Stimulated activated CD8-positive, alpha-beta memory T cell treated with anti-CD3 and anti-CD28 coated beads, Interleukin-4, amount 100 ng/mL, for 1 hour (primary cell): ENCODE measurements at places on chromosomes 11 and 22.
A peak's percentile ranks its signal among the peaks of the same experiment; 100 is the strongest.

GRCh38 chr11:106088896-106089295 lies 11.4 kb downstream of the AASDHPPT start:
- DNase-seq: no peak

- no peak for DNase-seq
These were observed 714.7 kb upstream of the TENM4 start for GRCh38 chr11:80155412-80156017.

- DNase-seq: no peak
These were observed 610.0 kb upstream of the CADM1 start for GRCh38 chr11:116114198-116114651.

GRCh38 chr11:45929486-45930030 lies 7.1 kb downstream of the LARGE2 start:
- DNase-seq: no peak

DNA sequence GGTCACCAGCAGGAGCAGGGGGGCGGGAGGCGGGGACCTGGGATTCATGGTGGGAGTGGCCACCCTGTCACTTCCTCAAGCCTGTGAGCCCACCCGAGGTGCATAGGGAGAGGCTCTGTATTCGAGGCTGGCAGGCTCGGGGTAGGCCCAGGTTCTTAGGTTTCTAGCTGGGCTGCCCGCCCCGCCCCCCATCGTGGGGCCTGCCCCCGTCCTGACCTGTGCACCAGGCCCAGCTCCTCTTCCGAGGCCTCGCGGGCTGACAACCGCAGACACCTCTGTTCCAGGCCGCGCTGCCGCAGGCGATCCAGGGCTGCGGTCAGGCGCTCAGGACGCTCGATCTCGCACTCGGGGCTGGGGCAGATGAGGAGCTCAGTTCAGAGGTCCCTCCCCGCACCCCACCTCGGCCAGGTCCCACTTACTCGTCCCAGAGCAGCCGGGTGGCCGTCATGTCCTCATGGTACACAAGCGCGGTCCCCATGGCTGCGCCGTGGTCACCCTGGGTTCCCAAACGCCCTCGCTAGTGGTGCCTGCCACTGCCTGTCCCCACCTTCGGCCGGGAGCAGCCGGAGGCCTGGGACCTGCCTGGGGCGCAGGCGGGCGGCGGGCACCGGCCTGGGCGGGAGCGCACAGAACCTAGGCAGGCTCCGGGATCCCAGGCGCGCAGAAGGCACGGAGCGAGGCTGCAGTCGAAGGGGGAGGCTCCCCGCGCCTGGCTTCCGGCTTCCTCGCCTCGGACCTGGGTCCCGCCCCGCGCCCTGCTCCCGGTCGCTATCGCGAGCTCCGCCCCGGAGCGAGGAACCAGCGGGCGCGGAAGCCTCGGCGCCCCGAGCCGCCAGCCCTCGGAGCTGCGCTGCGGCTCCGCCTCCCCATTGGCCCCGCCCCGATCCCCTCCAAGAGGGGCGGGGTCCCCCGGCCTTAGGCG lies at the start of gene HDAC10:
Gene HDAC10 (minus strand): TSS at position 711 of the 922 bp plus-strand sequence. CDS start 233 bp downstream, at position 478.
- DNase-seq: peak; percentile 41

GRCh38 chr22:46084943-46085827 lies 65.1 kb upstream of the PPARA start:
- no peak for DNase-seq

DNA sequence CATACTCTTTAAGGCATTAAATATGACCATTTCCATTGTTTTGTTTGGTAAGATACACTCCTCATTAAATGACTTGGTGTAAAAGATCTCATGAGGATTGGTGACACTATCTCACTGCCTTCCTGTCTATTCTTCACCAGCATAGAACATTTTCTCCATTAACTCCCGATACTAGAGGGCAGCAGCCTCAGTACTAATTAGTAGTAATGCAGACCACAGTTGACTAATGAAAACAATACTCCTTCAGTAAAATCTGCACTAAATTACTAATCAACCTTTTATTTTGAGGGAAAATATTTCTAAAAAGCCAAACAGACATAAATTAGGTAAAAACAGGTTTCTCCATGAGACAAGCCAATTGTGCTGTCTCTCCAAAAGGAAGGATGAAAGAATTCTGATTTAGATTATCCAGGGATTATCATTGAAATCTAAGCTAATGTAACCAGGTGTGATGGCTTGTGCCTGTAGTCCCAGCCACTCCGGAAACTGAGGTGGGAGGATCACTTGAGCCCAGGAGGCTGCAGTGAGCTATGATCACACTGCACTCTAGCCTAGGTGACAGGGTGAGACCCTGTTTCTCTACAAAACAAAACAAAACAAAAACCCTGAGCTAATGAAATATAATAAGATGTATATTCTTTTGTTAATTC lies 9.4 kb downstream of the PGM2L1 start:
- peak; percentile 55 for DNase-seq

DNA sequence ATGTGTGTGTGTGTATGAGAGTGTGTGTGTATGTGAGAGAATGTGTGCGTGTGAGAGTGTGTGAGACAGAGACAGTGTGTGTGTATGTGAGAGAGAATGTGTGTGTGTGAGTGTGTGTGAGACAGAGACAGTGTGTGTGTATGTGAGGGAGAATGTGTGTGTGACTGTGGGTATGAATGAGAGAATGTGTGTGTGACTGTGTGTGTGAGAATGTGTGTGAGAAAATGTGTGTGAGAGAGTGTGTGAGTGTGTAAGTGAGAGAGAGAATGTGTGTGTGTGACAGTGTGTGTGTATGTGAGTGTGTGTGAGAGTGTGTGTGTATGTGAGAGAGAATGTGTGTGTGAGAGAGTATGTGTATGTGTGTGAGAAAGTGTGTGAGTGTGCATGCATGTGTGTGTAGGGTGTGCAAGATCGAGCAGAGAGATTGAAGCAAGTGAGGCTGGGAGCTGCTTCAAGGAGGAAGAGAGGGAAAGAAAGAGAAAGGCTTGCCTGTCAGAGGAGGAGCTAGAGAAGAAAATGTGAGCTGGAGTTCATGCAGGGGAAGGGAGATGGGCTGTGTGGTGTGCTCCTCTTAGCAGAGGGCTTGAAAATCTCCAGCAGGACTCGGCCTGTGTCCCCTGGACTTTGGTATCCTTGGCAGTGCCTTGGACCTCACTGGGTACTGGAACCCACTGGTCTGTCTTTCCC lies 27.7 kb upstream of the TP53I11 start:
- DNase-seq: no peak
